Stimulated activated CD4-positive, alpha-beta T cell treated with anti-CD3 and anti-CD28 coated beads, Interleukin-12 subunit alpha, Interleukin-12 subunit beta, amount 100 ng/mL, for 48 hours (primary cell): ENCODE measurements at places on chromosomes 5 and 9.

DNA sequence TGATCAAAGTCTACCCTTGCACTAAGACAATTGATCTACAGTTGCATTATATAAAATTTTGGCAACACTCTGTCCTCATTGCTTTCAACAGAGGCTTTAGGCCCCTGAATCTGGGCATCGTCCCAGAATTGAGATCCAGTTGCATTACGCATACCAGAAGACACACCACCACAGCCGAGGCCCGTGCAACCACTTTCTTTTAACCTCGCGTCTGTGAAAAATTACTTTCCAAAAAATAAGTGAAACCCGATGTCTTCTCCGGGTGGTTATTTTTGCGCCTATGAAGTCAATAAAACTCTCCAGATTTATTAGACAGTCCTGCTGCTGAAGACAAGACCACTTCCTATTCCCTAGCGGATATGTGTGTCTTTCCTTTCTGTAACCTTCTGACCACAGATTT lies 52.1 kb upstream of the NFIB start:
- no peak for DNase-seq

- DNase-seq: no peak
Observed at GRCh38 chr9:85258823-85259370, 482.9 kb downstream of the AGTPBP1 start.

- DNase-seq: no peak
Observed at GRCh38 chr5:84524491-84524890, 139.8 kb upstream of the EDIL3 start.

DNA sequence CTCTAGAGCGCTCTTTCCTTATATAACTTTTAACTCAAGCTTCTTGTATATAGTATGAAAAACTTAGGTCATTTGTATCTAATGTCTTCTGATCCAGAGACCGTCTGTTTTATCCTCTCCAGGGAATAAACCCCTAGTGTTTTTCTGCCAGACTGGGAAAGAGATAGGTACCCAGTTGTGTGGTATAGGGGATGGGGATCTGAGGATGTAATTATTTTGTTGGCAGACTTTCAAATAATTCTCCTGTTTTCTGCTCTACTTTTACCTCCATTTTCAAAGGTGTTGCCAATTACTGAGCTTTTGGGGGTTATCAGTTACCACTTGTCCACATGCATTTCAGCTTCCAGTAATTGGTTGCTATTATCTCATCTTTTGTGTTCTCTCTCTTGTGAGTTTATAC lies 17.9 kb downstream of the CCDC171 start:
- no peak for DNase-seq

DNA sequence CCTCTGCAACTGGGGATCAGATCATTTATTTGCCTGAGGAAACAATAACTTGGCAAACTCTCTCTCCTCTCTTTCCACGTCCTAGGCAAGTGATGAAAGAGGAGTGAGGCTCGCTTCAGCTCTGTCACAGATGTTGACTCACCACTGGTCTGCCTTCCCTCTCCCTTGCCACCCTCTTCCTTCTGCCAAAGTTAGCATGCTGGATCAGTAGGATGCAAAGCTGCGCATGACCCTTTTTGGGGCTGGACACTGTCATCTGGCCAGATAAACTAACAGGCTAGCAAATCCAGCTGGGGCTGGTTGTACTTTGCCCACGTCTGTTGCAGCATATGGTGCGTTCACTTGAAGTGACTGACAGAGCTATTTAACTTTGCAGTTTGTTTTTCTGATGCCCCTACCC lies 36.2 kb upstream of the SMARCA2 start:
- no peak for DNase-seq

DNA sequence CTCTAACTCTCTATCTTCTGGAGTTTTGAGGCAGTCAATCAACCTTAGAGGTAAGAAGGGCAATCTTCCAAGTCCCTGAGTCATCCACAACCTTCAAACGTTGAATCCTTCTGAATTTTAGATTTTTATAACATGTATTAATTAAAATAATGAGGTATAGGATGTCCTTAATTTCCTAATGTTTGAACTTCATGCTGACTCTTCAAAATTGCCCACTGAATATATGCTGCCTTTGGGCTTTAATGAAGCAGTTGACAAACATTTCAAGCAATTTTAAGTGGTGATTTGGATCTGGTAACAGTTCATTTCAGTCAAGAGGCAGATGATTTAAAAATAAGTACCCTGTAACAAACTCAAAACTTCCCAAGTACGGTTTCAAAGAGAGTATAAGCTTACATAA lies 26.0 kb downstream of the ERP44 start:
- DNase-seq: no peak

DNA sequence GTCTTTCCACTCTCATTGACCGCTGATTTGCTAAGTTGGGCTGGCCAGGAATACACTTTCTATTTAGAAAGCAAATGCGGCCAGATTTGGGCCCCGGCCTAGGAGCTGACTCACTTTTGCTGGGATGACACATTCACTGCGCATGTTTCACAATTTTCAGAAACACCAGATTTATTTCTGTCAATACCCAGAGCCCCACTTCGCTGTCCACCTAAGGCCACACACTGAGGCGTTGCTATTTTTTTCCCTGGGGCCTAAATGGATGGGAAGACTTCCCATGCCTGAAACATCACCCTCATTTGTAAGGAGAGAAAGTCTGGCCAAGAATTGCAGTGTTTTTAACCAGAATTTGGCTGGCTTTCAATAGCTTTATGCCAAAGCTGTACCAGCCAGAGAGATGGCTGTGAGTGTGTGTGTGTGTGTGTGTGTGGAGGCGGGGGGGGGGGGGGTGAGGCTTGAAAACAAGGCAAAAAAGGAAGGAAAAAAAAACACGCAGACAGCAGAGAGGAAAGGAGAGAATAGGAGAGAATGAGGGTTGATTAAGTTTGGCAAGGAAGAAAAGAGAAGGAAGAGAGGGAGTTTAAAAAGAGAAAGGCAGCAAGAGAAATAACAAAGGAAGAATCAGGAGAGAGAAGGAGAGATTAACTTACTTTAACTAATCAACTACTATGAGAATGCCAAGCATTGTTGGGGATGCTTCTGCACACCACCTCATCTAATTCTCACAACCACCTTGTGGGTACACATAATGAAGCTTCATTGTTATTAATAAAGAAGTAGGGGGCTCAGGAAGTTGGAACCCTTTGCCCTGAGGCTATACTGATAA lies 261.4 kb upstream of the KLF4 start:
- no peak for DNase-seq

DNA sequence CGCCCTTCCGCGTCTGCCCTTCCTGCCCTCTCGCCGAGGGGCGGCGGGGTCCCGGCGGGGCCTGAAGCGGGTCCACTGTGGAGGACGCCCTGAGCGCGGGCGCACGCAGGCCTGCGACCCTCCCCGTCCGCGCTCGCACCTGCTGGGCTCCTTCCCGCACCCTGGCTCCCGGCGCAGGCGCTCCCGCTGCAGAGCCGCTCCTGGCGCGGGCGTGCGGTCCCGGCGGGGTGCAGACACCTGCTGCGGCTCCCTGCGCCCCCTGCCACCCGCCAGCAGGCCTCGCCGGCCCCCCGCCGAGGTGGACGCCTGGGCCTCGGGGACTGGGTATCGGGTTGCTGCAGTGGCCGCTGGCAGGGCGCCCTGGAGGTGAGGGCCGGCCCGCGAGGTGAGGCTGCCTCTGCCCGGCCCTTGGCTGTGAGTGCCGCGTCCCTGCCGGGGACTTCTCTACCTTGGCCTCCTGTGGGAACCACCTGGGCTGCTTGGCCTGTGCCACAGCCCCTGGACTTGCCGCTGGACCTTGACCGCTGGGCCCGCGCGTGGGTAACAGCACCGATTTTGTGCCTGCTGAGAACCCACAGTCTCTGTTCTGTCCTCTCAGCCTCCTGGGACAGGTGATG lies 627 bp downstream of the ARRDC1 start:
- no peak for DNase-seq

GRCh38 chr9:115939065-115939765 lies 214.4 kb upstream of the PAPPA start:
- DNase-seq: no peak

GRCh38 chr5:73338256-73339050 lies 110.1 kb downstream of the FOXD1 start:
- no peak for DNase-seq

DNA sequence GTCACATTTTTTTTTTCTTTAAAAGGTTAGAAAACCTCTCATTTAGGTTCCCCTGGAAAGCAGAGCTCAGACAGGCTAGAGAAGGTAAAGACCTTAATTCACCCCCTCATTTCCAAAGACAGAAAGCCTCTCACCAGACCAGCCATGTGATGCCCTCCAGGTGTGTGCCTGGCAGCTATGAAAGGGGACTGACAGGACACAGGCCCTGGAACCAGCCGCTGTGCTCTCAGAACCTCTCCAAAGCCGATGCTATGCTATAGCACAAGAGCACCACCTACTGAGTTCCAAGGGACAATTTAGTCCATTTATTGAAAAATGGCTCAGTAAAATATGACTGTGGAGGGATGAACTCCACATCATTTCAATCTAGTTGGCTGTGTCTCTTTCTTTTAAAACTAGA lies 48.8 kb downstream of the FANCC start:
- DNase-seq: no peak

- DNase-seq: no peak
Observed at GRCh38 chr5:133373121-133373870, 239.0 kb downstream of the FSTL4 start.

DNA sequence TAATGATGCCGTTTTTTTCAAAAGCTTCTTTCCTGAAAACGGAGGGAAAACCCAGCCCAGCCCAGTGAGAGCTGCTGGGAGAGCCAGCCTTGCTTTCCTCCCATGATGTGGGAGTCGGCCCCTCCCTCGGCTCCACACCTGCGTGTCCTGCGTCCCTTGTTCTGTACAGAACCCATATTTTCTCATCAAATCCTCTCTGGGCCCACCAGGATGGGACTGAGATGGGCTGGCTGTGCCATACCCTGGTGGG lies 8.9 kb downstream of the FLT4 start:
- DNase-seq: no peak
